ENCODE measurements at places on chromosomes 16 and 17.

GRCh38 chr16:79312502-79312901, 288.0 kb downstream of the MAF start:
- no peak for DNase-seq

- no peak for DNase-seq
Measured at GRCh38 chr17:33602981-33603380, 309.9 kb upstream of the ASIC2 start.

DNA sequence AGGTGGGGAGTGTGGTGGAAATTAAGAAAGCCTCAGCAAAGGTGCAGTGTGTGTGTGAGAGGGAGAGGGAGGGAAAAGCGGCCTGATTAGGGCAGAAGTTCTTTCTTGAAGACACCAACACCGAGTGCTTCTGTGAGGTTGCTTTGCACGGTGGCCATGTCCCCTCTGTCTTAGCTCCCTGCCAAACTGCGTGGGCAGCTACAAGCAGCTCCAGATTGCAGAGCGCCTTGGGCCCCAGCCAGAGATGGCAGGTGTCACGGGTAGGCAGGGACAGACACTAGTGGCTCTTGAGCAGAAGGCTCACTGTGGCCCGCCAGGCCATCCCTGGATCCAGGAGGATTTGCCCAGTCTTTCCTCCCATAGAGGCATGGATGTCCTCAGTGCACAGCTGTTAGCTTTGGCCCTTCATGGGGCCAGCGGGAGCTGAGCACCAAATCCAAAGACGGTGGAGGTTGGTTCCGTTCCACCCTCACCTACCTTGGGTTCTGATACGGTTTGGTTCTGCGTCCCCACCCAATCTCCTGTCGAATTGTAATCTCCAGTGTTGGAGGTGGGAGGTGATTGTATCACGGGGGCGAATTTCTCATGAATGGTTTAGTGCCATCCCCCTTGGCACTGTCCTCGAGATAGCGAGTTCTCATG, 21.4 kb downstream of the KIAA0513 start:
- DNase-seq, result no peak

- no peak for DNase-seq
Measured at GRCh38 chr17:50918071-50918932, 52.1 kb upstream of the TOB1 start.

GRCh38 chr16:86625029-86625428, 46.7 kb downstream of the FOXL1 start:
- DNase-seq, result no peak

GRCh38 chr16:67884-68789, 4.3 kb downstream of the RHBDF1 start:
- DNase-seq, result no peak

DNA sequence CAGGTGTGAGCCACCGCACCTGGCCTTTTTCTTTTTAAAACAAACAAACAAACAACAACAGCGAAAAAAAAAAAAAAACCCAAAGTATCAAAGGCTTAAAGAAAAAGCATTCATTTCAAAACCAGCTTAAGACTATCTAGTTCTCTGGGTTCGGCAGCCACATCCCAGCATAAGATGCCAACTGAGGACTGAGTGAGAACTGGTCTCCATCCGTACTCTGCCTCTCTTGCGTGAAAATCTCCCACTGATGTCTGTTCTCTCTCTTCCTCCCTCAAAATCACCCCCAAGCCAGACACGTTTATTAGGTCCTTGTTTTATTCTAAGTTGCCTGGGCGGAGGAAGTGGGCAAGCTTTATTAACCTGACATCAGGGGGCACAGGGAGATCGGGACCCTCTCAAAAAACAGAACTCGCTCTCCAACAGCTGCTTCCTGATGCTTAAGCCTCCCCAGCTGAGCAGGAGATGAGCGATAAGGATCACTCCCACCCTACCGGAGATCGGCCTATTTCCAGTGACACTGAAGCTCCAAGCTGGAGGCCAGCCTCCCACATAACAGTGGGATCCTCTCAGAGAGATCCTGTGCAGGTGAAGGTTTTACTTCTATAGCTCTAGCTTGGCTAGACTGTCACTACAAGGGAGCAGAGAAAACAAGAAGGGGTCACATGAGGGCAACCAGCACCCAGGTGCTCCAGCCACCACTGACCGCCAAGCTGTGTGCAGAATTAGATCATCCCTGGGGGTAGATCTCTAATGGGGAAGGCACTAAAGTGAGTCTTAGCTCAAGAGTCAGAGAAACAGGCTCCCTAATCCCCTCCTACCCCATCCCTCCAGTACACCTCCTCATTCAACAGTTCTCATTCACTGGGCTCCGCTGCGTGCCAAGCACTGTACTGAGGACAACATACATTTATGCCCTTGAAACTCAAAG, 13.6 kb downstream of the CDC42EP4 start:
- no peak for DNase-seq

DNA sequence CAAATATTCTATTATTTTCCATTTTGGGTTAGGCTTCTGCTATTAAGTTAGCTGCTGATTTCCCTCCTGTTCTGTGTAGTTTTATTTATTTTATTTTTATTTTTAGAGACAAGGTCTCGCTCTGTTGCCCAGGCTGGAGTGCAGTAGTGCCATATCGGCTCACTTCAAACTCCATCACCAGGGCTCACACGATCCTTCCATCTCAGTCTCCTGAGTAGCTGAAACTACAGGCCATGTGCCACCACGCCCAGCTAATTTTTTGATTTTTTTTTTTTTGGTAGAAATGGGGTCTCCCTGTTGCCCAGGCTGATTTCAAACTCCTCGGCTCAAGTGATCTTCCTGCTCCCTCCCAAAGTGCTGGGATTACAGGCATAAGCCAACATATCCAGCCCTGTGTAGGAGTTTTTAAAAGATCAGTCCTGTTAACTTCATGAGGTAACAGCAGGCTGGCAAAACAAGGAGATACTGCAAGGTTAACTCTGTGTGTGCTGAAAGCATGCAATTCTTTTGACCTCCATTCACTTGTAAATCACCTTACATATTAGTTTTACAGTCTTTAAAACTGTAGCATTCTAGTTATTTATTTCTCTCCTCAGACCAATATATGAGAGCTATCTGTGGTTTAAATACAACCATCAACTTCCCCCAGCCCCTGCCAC, 63.2 kb downstream of the SSH2 start:
- DNase-seq, result no peak

All from dermis microvascular lymphatic vessel endothelial cell (primary cell).